ENCODE measurements at places on chromosomes 1 and 21.

- no peak for DNase-seq
Measured at GRCh38 chr1:119002028-119002686, 14.0 kb upstream of the TBX15 start.

GRCh38 chr1:208446271-208446691 is 202.1 kb upstream of the PLXNA2 start:
- DNase-seq = no peak

- peak; percentile 17 for DNase-seq
Measured at GRCh38 chr1:201877877-201878401, 10.8 kb upstream of the SHISA4 start.

GRCh38 chr1:84434081-84434769 is 35.9 kb downstream of the DNASE2B start:
- DNase-seq = no peak

DNA sequence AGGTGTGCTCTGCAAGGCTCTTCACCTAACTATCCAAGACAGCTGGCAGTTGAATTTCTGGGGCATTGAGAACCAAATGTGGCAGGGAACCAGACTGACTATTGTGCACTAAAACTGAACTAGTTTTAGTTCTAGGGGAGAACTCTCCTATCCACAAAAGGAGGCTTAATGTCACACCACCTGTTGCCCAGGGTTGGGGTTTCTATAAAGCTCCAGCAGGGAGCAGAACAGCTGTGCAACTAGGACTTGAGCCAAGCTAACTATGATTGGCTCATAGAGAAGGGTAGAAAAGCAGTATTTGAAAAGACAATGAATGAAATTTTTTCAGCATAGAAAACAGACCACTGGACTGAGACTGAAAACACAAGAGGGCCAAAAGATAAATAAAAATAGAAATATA is 53.3 kb upstream of the FGGY start:
- no peak for DNase-seq

DNA sequence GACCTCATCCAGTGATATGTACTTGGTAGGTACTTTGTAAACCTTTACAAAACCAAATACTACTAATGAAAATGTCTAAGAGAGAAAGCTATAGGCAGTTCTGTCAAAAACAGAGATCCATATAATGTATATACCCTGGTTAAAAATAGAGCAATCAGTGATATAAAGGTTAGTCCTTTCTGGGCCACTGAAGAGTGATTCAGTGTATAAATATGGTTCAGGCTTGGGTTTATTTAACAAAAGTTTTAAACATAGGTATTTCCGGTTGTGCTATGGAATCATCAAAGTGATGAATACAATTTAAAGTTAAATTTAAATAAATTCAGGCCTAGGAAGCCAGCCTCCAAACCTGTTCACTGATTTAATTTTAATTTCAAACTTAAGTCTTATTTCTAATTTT is 108.4 kb upstream of the DMRTA2 start:
- no peak for DNase-seq

DNA sequence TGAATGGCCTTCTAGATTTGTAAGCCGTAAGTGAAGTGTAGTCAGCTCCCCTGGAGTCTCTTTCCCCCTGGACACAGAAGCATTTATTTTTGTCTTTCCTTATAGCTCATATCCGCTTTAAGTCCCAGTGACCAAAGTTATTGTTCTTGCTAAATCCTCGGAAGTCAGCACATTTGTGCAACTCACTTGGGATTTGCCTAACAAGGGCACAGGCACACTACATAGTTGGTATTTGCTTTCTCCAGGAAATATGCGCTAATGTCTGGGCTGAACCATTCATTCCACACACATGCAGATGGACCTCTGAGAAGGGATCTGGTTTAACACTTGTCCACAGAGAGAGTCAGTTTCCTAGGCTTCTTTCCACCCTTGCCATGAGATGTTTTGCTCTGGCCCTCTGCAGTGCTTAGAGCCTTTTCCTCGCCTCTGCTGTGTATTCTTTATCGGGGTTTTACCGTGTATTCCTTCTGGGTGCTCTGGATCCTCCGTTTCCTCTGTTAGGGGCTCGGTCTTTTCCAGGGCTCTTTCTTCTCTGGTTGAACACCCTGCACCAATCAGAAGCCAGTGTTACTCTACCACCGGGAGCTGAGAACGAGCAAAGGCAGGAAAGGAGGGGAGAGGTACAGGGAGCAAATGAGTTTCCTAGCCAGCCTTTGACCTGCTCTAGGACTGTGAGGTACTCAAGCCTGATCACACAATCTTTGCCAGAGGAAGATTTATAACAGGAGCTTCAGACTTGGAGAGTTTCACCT is 72.4 kb downstream of the ABCA4 start:
- DNase-seq = no peak

GRCh38 chr1:93180723-93181613 is at the start of gene CCDC18:
CCDC18 (plus strand) TSS chr1:93180724; CDS start chr1:93183362, 2,638 bp downstream.
- DNase-seq = peak; percentile 77

- DNase-seq = no peak
Measured at GRCh38 chr1:10626131-10626731, 151.5 kb downstream of the PEX14 start.

GRCh38 chr1:212713465-212714136 is 14.0 kb upstream of the BATF3 start:
- peak; percentile 60 for DNase-seq

GRCh38 chr21:41526478-41527087 is 18.6 kb upstream of the TMPRSS2 start:
- DNase-seq = no peak

DNA sequence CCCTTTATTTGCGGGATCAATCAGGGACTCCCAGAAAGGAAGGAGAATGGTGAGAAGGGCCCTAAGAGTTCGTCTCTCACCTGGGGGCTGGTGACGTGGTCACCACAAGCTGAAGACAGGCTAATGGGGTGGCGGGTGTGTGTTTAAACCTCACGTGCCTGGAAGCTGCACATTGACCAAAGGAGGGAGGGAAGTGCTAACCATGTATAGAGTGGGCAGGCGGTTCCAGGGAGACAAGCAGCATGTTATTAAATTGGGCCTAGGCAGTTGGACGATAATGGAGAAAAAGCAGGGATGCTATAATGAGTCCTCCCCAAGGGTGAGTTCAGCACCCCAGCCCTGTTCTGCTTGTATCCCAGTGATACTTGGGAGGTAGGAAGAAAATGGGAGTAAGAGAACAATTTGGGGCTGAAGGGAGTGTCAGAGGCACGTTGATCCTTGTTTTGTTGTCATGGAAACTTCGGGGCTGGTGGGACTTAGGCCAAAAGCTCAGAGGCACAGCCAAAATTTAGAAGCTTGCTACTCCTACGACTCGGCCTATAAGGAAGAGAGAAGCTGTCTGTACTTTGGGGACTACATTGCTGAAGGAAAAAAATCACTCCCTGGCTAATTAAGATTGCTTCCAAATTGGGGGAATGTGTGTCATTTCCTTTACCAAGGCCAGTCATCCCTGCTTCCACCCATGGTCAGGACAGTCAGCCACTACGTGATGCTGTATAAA is 33.2 kb upstream of the EPHA8 start:
- DNase-seq = no peak

DNA sequence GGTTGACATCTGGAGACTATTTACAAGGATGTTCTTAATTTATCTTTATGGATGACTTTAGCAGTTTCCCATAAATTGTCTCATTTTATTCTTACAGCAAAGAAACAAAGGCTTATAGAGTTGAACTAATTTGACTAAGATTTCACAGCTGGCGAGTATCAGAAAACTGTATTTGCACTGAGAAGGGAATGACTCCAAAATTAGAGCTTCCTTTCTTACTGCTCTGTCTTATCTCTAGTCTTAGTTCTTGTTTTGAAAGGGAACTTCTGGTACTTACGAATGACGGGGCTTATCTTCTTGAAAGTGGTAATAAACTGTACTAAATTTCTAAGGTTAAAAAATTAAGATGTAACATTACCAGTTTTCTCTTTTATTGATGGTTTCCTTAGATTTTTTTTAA is 13.6 kb downstream of the CNST start:
- DNase-seq = no peak

GRCh38 chr1:234241941-234242490 is 131.2 kb upstream of the COA6 start:
- DNase-seq = no peak

GRCh38 chr1:192907545-192908243 is 98.9 kb downstream of the RGS2 start:
- no peak for DNase-seq

- no peak for DNase-seq
Measured at GRCh38 chr21:37119421-37120218, 46.6 kb downstream of the TTC3 start.

- DNase-seq = no peak
Measured at GRCh38 chr21:39630827-39631226, 18.1 kb downstream of the B3GALT5 start.

- DNase-seq = no peak
Measured at GRCh38 chr1:29452463-29453230, 216.3 kb downstream of the PTPRU start.

DNA sequence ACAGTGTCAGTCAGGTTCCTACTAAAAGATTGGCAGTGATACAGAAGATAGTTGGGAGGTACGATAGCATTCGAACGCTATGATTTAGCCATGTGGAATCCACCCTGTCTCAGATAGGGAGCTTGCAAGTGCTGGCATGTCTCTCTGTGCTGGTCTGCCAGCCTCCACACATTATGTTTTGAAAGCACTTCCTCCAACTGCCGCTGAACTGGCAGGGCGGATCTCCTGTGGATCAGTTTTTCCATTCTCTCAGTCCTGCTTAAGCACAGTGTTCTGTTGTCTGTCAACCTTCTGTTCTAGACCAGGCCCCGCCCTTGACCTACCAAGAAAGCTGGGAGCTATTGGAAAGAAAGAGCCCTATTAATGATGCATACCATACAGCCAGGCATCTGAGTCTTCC is 65.5 kb upstream of the PALMD start:
- DNase-seq = no peak

DNA sequence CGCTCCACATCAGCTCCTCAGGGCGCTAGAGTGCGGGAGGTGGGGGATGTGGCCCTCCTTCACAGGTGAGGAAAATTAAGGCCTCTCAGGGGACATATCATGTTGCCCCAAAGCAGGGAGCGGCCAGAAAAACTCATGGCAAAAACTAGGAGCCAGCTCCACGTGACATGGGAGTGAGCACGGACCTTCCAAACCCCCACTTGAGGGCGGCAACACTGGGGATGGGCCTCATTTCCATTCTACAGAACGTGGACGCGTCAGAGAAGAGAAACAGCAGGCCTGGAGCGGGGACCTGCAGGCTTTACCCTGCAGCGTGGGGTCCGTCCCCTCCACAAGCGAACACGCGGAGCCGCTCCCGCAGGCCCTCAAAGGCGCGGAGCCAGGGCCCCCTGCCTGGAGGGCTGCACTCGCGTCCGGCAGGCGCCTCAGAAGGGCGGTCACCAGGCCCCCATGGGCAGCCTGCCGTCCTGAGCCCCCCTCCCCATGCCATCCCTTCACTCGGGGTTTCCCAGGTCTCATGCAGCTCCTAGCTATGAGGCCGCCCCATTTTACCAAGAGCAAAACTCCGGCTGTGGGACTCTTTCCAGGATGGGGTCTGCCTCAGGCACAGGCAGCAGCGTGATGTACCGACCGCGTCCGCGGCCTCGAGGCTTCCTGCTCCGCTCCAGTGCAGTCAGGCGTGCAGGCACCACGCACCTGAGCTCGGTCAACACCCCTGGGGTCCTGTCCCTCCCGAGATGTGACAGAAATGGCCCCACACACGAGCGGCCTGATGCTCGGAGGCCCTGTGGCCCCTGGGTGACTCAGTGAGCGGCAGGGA is 5.5 kb downstream of the CFAP410 start:
- no peak for DNase-seq

GRCh38 chr1:183349201-183349711 is 68.9 kb downstream of the NMNAT2 start:
- no peak for DNase-seq

DNA sequence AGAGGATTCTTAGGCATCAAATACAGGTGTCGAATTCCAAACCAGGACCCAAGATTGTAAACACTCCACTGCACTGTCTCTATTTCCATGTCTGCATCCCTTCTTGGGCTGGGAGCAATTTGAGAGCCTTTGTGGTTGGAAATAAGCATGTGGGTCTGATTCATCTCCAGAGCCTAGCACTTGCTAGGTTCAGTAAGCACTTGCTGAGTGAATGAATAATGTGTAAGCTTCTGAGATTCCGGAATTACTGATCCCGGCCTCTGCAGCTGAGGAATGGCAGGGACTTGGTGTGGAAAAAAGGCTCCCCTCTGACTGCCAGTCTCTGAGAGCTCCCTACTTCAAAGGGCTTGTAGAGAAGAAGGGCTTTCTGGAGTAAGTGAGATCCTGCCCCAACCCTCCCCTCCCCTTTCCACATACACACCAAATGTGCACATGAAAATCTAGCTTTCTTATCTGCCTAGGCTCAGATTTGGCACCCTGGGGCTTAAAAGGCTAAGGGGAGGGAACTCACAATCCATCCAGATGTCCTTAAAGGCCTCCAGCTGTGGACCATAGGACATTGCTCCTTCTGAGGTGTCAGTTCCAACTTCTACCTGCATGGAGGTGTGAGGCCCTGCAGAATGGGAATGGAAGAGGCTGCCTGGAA is 39.6 kb upstream of the TRABD2B start:
- DNase-seq = no peak

DNA sequence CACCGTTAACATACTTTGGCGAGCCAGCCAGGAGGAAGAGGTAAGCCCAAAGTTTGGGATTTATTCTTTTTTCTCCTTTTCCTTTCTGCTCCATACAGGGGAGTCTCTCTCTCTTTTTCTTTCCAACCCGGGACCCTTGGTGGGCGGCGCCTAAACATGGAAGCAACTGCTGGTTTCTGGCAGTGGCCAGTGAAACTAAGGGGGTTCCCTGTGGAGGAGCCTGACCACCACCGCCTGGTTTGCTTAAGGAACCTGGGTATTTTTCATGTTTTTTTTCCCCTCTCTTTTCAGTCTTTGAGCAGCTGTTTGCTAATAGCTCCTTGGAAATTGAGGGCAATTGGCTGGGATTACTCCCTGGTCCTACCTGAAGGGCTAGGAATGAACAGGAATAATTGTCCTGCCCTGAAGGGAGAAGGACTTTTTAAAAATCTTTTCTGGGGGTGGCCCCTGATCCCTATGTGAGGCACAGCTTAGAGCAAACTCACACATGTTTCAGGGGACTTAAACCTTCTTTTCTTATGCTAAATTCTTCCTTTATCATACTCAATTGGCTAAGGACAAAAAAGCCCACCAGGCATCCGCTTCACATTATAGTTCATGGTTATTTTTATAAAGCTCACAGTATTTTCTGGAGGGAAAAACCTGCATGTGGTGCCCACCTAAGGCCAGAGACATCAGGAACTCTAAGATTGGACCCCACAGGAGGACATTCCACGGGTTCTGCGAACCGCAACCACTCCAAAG is 61.3 kb upstream of the PLD5 start:
- DNase-seq = no peak

DNA sequence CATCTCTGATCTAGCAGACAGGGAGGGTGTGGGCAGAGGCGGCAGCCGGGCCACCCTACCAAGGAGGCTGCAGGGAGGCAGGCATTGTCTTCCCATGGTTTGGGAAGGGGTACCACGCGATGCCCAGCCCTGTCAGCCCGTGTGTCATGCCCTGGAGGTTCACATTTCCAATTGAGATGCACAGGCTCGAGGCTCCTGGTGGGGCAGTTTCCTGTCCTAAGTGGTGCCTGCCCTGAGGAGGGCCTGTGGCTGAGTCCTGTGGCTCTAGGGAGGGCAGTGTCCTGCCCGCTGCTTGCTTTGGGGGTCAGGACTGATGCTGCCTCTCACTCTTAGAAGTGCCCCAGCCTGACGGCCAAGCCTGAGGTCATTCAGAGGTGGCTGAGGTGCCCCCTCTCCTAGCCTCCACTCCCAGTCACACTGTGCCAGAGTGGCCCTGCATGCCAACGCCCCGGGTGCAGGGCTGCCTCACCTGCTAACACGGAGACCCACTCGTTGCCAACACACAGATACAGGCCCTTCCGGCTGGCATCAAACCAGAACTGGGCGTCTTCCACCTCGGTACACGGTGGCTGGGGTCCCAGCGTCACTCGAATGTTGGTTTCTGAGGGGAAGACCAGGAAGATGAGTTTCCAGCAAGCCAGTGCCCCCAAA is 11.9 kb downstream of the KRTAP10-1 start:
- DNase-seq = no peak
